ENCODE measurements at places on chromosomes 5 and 9. TPM values are rescaled to one million over a fixed set of nuclear protein-coding genes. Genes with fewer than 3 reads are reported as not detected.

GALNT12 gene
- total RNA-seq = 12.7 TPM

PCDHGA5 gene
- 0.07 TPM for total RNA-seq

POMT1 gene
- total RNA-seq = 28.2 TPM

IRX4 gene
- not detected for total RNA-seq

PRUNE2 gene
- 0.57 TPM for total RNA-seq

GPR151 gene
- total RNA-seq = not detected

HCN1 gene
- total RNA-seq = not detected

NMUR2 gene
- not detected for total RNA-seq

C5orf46 gene
- not detected for total RNA-seq

NUTM2F gene
- not detected for total RNA-seq

COL27A1 gene
- total RNA-seq = 8.9 TPM

ACSL6 gene
- 3.1 TPM for total RNA-seq

PFN3 gene
- total RNA-seq = not detected

PARP8 gene
- 38.8 TPM for total RNA-seq

PTPRD gene
- not detected for total RNA-seq

All from activated CD4-positive, alpha-beta T cell treated with anti-CD3 and anti-CD28 coated beads for 36 hours (primary cell).